Activated T-cell treated with anti-CD3 and anti-CD28 coated beads, Interleukin-2, amount 50 U/mL, for 72 hours (primary cell): ENCODE measurements at places on chromosomes 5 and 9.

DNA sequence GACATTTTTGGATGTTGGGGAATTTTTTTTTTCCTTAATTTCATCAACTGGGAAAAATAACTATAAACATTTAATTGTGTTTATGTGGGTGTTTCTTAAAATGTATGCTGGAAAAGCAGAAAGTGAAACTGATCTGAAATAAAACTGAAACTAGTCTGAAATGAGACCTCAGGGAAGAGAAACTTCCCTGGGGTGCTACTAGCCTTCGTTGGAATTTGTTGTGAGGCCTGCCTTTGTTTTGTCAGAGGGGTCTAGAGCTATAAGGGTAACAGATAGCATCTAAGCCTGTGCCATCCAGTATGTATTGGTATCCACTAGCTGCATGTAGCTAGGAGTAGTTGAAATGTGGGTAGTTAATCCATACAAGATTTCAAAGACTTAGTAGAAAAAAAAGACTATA is 10.4 kb downstream of the ZNF618 start:
- no peak for DNase-seq

DNA sequence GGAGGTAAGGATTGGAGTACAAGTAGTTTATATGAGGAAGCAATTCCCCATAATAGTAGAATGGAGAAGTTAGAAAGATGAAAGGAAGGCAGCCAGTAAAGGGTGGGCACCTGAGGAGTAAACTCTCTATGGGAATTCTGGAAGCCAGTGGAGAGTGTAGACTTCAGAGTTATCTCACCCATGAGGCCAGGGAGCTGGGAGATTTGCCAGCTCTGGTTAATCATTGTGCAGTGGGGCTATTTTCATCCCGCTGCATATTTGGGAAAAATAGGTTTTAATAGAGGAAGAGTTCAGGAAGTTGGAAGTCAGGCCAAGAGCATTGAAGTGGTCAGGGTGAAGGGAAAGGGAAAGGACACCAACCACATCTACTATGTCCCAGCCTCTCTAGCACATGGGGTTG is 242.3 kb upstream of the BRINP1 start:
- no peak for DNase-seq

DNA sequence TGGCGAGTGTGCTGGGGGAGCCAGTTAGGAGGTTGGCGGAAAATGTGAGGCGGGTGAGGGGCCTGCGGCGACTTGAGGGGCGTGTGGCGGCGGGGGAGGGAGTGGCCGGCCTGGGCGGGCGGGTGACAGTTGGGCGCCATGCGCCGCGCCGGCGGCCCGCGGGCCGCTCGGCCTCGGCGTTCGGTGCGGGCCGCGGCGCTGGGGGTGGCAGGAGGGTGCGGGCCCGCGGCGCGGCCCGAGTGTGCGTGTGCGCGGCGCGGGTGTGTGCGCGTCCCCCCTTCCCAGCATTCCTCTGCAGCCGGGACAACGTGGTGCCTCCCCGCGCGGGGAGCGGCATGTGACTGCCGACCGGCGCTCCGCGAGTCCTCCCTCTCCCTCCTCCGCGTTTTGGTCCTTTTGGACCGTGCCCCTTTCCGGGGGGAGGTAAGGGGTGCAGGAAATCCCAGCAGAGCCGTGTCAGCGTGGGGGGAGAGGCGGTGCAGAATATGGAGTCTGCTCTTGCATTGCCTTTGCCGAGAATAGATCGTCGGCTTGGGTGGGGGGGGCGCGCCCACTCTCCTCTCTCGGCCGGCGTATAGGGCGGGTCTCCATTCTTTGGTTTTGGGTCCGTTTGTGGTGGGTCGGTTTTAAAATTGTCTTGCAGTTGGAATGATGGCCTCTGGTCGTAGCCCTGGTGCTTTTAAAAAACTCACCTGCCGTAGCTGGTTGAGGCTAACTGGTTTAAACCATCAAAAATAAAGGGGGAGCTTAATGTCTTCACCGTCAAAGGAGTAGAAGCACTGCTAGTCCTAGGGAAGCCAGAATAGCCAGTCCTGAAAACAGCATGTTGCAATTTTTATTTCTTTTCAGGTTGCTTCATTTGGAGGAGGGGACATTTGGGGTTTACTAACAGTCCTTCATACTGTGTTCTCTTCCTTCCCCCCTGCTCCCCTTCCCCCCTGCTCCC is 2.0 kb downstream of the LARP1 start:
- peak; percentile 52 for DNase-seq

GRCh38 chr5:113678924-113679575 is 165.6 kb downstream of the YTHDC2 start:
- DNase-seq = peak; percentile 49

- no peak for DNase-seq
These were observed 203.5 kb upstream of the DAPK1 start for GRCh38 chr9:87294126-87294525.
